Stimulated activated CD8-positive, alpha-beta memory T cell treated with anti-CD3 and anti-CD28 coated beads, Interleukin-4, amount 100 ng/mL, for 1 hour (primary cell): ENCODE measurements at places on chromosomes 3 and 15.

DNA sequence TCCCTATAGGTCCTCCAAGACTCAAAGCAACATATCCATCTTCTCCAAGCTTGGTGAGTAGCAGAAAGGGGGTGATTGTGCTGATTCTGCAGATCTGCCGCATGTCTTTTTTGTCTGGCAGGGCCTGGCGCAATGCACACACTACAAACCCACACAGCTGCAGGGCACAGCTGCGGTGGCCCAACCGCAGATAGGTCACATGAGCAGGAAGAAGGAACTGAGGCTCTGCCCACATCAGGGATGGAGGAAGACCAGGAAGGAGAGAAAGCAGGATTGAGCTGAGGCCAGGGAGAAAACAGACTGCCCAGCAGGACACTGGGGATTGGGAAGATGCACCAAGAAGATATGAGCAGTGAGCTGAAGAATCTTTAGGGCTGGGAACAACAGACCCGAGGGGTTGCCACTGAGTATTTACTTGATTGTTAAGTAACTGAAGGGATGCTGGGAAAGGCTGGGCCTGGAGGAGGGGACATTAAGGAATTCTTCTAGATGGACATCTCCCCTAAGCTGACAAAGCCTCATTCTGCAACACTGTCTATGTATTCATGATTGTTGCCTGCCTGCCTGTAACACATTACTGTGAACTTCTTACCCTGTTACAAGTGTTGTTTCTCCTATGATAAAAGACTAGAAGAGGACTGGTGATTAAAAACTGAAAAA is 126.7 kb downstream of the MYLK start:
- no peak for DNase-seq

- DNase-seq = no peak
Measured at GRCh38 chr3:178669022-178669601, 132.9 kb downstream of the KCNMB2 start.

DNA sequence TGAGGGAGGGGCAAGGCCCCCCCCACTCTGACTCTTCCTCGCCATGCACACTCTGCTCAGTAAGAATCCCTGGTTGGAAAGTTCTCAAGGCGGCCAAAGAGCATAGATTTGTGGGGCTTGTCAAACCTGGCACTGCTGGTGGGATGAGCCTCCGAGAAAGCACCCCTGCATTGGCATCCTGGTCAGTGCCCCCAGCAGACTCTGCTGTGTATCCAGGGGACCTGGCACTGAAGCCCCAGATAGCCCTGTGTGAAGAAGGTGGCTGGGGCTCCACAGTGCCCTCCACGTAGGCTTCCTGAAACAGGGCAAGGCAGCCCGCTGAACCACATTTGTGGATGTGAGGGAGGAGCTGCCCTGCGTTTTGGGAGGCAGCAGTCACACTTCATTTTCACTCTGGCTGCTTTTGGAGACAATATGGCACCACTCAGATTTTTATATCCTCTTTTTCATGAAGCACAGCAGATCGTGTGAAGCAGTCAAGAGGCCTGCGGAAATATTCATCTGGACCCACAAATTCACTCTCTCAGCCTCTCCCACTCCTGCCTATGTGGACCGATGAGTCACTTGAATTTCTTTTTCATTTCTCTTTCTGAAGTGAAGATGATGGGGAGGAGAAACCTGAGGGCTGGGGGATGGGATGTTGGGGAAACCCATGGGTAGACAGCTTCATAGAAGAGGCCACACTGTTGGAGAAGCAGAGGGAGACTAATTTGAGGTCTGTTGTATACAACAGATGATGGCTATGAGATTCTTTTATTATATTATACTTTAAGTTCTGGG is 88.7 kb upstream of the BCL6 start:
- no peak for DNase-seq

DNA sequence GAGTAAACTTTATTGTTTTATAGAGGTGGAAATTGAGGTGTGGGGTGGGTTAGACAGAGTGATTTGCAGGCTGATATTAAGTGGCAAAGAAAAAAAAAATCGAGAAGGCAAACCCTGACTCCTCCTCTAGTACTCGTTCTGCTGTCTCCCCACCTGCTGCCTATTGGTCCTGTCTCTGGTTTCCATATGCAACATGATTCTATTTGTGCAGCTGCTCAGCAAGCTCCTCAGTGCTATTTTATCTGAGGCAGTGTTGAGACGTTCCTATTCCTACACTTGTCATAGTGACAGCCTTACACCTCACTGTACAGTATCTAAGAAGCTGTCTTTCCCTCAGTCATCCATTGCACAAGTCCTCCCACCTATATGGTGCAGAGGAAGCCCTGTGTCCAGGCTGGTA is 45.1 kb downstream of the RSL24D1 start:
- no peak for DNase-seq

- DNase-seq = no peak
Measured at GRCh38 chr3:161770484-161771386, 274.1 kb downstream of the OTOL1 start.

DNA sequence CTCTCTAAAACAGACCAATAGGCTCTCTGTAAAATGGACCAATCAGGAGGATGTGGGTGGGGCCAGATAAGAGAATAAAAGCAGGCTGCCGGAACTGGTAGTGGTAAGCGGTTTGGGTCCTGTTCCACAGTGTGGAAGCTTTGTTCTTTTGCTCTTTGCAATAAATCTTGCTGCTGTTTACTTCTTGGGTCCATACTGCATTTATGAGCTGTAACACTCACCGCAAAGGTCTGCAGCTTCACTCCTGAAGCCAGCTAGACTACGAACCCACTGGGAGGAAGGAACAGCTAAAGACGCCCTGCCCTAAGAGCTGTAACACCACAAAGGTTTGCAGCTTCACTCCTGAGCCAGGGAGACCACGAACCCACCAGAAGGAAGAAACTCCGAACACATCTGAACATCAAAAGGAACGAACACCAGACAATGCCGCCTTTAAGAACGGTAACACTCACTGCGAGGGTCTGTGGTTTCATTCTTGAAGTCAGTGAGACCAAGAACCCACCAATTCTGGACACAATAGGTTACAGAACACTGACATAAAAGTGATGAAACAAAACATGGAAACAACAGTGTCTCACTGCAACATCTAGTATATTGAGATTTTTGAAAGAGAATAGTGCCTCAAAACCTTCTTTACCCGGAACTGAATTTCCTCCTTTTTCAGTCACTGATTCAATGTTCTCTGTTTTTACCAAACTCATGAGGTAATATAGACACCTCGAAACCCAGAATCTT is 28.8 kb upstream of the PLSCR2 start:
- no peak for DNase-seq

DNA sequence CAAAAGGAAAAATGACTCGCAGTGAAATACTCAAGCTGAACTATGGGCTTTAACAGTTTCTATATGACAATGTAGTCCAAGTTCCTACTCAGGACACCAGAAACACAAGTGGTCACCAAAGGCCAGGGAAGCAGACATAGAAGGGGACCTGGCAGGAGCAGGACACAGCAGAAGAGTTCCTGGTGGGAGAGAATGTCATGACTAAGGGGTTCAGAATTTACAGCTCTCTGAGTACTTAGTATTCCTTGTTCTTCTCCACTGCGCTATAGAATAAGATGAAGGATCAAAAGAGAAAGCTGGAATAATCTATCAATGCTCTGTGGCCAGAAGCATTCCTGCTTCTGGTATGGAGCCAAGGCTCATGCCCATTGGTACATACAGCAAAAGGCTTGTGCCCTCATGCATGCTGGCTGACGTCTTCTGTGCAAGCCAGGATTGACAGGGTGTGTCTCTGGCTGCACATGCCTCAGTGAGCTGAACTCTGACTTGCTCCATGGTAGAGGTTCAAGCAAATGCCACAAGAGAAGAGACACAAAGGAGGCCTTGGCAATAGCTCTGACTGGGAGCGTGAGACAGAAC is 128.7 kb upstream of the SLC2A2 start:
- DNase-seq = no peak

DNA sequence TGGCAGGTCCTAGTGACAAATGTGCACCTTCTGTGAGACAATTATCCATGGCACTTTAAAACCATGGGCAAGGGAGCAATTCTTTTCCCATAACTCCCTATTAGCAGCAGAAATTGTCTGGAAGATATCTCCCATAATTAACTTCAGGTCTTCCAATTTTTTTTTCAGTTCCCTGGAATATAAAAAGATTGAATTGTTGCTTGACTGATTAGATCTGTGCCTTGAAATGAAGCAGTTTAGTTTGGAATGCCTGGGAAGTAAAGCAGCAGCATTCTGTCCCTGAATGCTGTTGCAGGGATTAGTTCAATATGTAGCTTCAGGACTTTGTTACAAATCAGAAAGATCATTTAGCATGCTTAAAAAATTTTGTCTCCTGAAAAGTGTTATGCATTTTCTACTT is 137.0 kb upstream of the GOLGA6L4 start:
- DNase-seq = no peak

DNA sequence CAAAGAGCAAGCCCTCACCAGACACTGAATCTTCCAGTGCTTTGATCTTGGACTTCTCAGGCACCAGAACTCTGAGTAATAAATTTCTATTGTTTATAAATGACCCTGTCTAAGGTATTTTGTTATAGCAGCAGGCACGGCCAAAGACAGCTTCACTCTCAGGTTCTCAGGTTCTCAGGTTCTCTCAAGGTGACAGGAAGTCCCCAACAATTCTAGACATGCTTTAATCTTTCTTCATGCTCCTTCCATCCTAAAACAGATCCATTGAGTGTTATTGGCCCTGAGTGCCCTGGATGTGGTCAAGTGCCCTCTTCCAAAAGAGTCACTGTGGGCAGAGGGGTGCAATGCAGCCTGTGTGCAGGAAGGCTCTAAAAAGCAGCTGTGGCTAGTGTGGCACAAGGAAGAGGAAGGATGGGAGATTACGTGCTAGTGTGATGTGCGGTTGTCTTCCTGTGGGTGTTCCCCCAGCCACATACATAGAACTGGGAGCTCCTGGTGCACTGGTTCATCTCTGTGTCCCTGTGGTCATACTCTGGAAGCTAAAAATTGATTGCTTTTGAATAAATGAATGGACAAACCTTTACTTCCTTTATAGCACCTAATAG is 11.0 kb upstream of the RAB7A start:
- no peak for DNase-seq
